Stimulated activated CD4-positive, alpha-beta T cell treated with anti-CD3 and anti-CD28 coated beads, Interleukin-12 subunit alpha, Interleukin-12 subunit beta, amount 100 ng/mL, for 4 hours (primary cell): ENCODE measurements at places on chromosomes 7 and 10.

DNA sequence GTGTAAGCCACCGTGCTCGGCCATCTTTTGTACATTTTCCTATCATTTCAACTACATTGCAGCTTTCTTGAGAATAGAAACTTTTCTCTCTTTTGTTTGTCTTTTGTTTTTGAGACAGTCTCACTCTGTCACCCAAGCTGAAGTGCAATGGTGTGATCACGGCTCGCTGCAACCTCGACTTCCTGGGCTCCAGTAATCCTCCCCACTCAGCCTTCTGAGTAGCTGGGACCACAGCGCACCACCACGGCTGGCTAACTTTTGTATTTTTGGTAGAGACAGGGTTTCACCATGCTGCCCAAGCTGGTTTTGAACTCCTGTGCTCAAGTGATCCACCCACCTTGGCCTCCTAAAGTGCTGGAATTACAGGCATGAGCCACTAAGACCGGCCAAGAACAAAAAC lies 31.3 kb upstream of the DAGLB start:
- DNase-seq, result no peak

DNA sequence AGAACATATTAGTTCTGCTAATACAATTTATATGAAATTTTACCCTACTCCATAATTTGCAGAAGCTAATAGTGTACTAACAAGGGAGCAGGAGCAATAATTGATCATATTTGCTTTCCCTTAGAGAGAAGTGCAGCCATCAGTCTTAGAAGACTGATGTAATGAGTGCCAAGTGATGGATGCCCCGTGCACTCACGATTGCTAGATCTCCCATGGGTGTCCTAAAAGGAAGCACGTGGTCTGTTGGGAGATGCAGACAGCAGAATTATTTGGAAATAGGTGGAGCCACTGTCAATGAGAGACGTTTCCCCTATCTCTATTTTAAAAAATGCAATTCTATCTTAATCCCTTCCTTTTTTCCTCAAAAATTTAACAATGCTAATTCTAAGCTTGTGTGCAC lies 772.2 kb upstream of the C7orf33 start:
- DNase-seq, result no peak

DNA sequence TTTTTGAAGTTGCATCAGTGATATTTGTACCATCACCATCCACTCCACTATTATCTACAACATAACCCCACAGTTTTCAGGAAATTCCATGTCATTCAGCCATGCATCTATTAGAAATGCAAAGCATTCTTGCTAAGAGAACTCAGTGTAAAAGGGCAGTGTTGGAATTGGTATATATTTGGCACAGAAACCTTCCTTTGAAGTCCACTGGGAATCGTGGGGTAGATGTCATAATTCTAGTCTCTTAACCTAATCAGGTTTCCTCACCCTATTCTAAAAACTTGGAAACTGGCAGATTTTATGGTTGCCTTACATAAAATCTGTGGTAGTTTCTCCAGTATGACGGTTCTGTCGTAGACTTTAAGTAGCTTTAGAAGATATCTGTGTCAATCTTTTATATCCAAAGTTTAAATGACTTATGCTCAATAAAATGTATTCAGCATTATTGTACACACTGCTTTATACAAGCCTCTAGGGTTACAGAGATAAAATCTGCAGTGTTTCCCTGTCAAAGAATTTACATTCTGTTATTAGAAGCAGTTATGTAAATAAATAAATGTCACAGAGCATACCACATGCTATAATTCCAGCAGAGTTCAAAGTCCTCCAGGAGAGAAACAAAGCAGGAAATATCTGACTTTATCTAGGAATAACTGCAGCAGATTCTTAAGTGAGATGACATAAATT lies 704.4 kb upstream of the CELF2 start:
- DNase-seq, result no peak

DNA sequence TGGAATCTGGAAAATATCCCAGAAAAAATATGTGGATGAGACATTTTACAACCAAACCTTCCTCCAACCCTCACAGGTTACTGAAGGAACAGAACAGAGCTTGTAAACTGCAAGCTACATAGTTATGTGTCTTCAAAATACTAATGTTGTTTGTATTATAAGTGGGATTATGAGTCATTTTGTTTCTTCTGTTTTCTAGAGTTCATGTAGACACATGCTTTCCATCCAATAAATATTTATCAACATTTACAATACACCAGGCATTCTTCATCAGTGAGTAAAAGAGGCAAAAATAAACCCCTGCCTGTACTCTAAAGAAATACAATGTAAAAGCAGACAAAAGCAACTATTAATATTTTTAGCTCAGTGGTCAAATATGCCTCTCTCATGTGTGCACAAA lies 38.0 kb upstream of the TES start:
- no peak for DNase-seq

GRCh38 chr10:30509508-30509907 lies 75.5 kb downstream of the MAP3K8 start:
- no peak for DNase-seq

- DNase-seq, result no peak
Observed at GRCh38 chr7:51262796-51263531, 53.6 kb downstream of the COBL start.
